ENCODE measurements at places on chromosomes 5 and 9.

GRCh38 chr9:1882711-1883403 is 132.3 kb upstream of the SMARCA2 start:
- DNase-seq, result no peak

DNA sequence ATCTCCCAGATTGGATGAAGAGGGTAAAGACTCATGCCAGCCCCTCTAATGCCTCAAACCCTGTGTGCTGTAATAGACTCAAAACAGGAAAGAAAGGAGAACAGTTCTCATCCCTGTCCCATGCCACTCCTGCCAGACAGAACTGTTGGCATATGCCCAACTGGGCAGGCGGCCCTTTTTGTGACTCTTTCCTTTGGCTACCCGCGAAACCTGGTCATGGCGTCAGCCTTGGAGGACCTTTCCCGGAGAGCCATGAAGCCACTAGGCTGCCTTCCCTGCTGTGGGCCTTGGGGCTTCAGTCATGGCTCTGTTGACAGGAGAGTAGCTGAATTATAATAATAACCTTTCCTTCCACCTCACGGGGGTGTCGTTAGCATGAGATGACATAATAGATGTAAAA is 75.9 kb upstream of the SEMA6A start:
- no peak for DNase-seq

DNA sequence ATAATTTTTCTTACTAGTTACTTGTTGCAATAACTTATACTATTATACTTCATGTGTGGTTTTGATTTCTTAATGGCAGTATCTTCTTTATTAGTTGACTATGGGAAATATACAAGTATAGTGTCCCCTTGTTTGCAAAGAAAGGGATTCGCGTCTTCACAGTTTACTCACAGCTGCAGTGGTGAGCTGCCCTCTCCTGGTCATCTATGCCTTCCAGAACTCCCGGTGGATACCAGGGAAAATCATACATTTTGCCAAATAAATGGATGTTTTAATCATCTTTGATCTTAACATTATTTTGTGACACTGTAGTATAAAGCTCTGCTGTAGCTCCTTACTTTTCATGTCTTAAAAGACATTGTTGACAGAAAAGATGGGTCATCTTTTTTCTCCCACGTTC is 142.0 kb downstream of the ZCCHC7 start:
- DNase-seq, result peak; percentile 28

DNA sequence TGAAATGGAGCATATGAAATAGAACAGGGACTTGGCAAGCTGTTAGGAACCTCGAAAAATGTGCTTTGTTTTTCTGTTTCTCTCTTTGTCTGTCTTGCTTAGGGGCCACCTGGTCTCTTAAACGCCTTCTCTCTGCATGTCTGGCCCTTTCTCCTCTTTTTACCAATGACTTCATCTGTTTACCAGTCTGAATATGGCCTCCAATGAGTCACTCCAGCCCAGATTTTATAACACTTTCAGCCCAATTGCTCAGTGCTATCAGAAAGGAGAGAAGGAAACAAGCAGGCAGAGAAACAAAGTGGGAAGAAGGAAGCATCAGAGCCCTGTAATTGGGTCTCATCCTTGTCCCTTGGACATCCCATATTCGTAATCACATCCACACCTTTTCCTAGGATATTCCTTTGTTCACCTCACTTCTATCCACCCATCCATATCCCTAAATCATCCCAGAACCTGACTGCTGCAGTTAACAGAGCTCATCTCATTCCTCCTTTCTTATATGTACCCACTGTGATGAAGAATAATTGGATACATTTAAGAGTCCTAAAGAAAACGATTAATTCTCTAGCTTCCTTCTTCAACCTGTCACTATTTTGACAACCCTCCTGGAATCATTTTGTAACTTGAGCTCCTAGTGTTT is 151.8 kb upstream of the GPR151 start:
- peak; percentile 64 for DNase-seq

DNA sequence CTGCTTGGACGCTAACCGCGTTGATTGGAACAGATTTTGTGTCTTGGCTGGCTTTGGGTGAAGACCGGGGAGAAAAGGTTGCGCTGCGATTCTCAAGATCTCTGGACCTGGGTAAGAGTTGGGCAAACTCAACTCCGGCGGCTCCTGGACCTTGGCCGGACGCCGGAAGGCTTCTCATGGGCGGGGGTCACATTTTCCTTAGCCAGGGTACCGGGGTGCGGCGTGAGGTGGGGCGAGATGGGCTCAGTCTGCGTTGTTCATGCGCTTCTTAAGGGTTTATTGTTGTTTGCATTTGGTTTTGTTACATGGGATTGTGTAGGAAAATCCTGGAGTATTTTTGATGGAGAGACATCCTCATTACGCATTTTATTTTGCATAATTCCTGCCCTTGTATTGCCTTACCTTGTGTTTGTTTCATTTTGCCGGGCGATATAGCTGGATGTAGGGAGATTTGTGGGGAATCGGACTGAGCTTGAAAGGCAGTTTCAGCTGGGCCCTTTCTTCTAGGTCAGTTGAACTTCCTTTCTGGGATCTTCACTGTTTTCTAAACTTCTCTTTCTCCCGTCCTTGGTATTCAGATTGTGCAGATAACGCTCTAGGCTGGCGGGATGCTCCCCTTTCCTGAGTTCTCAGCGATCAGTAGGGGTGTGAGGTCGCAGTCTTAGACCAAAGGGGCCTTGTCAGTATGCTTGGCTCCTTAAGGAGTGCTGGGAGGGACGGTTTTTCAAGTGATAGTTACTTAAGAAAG is 524 bp downstream of the MEGF10 start:
- DNase-seq, result peak; percentile 30

DNA sequence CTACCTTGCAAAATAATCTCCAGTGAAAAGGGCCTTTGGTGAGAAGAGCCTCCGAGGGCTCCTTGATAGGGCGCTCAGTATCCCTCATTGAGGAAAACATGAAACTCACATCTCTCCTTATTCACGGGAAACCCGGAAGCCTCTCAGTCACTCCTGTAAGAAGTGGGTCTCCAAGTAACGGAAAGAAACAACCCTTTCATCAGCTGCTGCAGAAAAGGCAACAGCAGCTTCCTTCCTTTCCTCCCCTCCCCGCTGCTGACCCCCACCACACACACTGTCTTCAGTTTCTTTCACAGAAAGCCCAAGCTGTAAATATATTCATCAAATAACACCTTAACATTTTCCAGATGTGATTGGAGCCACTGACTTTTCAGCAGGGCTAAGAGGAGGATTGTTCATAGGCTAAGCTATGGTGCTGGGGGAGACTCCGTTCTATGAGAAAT is 81.4 kb downstream of the C9orf152 start:
- DNase-seq, result no peak

DNA sequence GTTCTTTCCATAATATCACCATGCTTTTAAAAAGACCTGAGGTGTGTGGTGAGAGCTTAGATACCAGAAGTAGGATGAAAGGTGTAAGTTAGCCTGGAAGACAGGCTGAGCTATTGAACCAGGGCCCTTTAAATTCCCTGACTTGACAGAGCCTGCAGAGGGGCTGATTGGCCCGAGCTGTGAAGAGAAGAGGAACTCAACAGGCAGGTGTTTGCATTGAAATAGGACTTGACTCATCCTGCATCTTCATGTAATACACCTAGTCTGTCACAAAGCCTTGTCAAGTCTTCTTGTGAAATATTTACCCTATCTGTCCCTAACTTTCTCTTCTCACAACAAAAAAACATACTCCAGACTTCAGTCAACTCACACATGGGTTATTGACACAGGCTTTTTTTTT is 16.6 kb upstream of the ANP32B start:
- no peak for DNase-seq

DNA sequence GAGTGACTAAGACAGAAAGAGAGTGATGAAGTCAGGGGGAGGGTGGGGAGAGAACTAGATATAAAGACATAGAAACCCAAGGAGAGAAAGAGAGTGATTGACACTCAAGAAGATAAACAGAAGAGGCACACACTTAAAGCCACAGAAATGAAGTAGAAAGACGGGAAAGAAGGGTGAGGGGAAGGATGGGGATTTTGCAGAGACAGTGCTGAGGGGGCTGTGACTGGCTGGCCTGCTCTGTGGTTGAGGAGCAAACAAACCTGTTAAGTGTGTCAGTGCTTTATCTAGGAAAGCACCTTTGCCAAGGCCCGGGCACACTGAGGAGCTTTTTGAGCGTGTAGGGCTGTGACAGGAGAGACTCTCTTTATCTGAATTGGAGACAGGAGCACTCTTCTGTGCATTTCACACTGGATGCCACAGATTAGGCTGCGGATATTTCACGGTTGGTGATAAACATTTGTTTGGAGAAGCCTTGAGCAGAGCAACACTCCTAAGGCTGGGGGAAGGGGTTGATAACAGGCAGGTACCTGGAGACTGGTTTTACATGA is 109.1 kb downstream of the DOCK2 start:
- no peak for DNase-seq

- DNase-seq, result peak; percentile 80
Observed at GRCh38 chr5:110288766-110289511, 437.5 kb downstream of the TMEM232 start.

DNA sequence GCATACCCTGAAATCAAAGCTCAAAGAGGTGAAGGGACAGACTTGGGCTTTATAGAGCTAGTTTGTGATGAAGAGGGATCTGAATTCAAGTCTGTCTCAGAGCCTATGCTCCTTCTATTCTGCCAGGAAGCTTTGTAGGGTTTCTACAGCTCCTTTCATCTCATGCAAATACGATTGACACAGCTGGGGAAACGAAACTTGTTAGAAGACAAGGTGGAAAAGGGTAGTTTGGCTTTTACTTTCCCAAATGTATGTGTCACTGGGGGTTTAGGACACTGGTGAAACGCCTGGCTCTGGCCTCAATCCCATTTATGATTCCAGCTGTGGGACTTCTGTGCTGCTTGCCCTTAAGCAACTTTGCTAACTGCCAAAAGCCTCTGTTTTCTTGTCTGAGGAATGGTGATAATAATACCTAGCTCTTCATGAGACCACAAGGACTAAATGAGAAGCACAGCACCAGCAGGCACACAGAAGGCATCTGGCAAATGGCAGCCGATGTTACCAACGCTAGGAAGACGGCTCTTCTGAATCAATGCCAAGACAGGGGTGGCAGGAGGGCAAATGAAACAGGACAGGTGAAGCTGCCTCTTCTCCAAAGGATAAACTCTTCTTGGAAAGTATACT is 70.3 kb upstream of the EQTN start:
- no peak for DNase-seq

DNA sequence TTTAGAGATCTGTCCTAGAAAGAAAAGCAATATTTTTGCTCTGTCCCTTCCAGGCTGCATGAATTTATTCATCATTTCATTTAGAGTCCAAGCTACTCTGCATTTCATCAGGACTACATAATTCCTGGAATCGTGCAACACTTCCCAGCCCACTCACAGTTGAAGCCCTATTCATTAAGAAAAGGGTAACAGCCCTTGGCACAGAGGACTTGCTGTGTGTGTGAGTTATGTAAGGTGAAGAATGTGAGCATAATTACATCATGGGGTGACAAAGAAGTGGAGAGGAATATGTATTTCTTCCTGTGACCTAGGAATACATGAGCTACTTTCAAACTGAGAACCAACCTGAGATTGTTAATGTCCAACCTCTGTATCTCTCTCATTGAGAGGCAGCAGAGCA is 317.4 kb downstream of the ARHGEF28 start:
- DNase-seq, result no peak

GRCh38 chr9:88723751-88724150 is 188.8 kb downstream of the NXNL2 start:
- DNase-seq, result no peak

- DNase-seq, result peak; percentile 75
Observed at GRCh38 chr9:121598167-121598964, 53.1 kb upstream of the DAB2IP start.

- no peak for DNase-seq
Observed at GRCh38 chr5:32541241-32541640, 44.1 kb upstream of the SUB1 start.

DNA sequence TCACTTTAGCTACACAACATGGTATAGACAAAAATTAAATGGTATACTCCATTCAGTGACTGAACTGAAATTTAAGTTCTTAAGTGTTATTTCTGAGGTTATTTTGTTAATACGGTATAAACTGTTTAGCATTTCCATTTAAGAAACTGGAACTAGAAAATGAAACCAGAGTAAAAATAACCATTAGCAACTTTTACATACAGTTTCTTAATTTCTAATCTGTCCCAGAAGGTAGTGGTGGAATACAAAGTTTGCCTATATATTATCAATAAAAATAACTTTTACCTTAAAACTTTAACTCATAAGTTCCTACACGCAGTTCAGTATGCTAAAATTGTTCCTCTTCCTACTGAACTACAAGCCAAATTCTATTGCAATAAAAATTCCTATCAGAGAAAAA is 10.3 kb downstream of the GOLPH3 start:
- DNase-seq, result no peak

- DNase-seq, result no peak
Observed at GRCh38 chr5:141672841-141673813, 8.9 kb downstream of the ARAP3 start.

- peak; percentile 63 for DNase-seq
Observed at GRCh38 chr5:143641549-143642355, 170.2 kb upstream of the HMHB1 start.

DNA sequence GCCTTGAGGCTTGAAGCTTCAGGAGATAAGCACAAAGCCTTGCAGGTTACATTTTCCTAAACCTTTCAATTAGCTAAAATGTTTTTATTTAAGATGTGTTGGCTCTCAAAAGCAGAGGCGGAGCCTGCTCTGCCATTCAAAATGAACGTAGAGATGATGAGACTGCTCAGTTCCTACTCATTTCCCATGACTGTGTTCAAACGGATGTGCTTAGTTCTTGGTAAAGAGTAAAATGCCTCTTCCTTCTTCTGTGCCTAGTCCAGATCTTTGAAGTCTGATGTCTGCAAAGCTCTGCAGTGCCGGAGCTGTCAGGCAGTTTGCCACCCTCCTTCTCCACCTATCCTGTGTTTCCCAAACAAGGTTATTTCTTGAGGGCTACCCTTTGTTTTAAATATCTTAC is 46.3 kb upstream of the ADAMTSL1 start:
- no peak for DNase-seq

GRCh38 chr5:173712609-173713175 is 96.2 kb upstream of the BOD1 start:
- no peak for DNase-seq

DNA sequence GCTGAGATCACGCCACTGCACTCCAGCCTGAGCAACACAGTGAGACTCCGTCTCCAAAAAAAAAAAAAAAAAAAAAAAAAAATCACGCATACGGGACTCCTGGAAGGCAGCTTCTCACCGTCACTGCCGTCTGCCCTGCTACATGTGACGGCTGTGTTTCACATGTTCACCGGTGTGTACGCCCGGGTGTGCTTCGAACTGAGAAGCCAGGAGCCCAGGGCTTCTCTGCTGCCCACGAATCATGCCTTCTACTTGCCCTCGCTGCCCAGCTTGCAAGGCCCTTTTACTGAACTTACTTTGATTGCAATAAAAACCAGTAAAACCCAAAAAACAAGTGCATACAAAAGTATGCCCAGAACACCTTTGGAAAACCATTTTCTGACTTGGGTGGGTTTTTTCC is 5.8 kb upstream of the NKD2 start:
- DNase-seq, result no peak

DNA sequence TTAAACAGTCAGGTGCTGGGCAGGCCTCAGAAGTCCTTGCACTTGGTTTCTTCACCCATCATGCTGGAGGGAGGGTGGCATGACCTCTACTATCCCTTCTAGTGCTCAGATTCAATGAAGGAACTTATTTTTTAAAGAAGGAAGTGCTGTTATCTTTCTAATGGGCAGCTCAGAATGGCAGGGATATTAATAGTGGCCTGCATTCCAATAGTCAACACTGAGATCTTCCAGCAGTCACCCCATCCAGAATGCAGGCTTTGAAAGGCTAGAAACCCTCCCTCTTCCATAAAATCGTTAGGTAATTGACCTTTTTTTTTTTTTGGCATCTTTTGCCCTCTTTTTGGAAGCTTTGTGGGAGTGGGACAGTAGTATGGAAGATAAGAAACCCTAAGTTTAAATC is 325.0 kb downstream of the ARRDC3 start:
- no peak for DNase-seq
